ENCODE measurements at places on chromosomes 7 and 10.

GRCh38 chr7:149180722-149181449 is 14.5 kb upstream of the ZNF282 start:
- no peak for DNase-seq

GRCh38 chr10:33760056-33760943 is 425.8 kb upstream of the NRP1 start:
- no peak for DNase-seq

- DNase-seq, result no peak
These were observed 231.3 kb upstream of the CELF2 start for GRCh38 chr10:10786109-10787090.

- DNase-seq, result no peak
These were observed 15.2 kb upstream of the GJC3 start for GRCh38 chr7:99944497-99945070.

- no peak for DNase-seq
These were observed 7.0 kb downstream of the NAT16 start for GRCh38 chr7:101172854-101173751.

DNA sequence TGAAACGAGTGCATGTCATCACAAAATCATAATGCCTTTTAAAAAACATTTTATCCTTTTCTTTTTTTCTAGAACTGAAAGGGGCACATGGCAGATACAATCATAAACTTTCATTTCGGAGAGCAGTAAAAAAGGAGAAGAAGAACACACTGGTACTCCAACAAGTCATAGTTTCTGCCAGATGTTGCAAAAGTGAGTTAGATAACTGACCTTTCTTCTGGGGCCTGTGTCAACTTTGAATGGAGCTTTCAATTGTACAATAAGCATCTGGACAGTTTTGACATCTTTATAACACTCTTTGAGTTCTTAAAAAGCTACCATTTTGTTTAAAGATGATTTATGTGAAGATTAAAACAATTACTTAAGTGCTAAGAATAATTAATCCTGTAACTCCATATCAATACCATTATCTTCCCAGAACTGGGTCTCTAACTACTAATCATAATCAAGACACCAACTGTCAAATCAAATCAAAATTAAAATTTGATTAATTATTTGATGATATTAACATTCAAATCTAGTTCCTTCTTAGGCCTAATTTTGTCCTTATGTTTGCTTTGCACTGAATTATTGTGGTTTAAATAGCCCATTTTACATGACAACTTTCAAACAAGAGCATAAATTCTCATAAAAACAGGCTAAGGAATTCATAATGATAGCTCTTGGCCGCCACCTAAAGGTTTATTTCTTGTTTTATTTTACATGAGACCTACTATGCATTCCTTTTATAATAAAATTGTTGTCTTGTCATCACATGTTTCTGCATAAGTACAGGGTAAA is 19.5 kb upstream of the ITGB8 start:
- no peak for DNase-seq

GRCh38 chr7:2037301-2037807 is 195.4 kb downstream of the MAD1L1 start:
- peak; percentile 45 for DNase-seq

- DNase-seq, result no peak
These were observed 138.1 kb upstream of the CDCA7L start for GRCh38 chr7:22083704-22084240.

Data from activated CD8-positive, alpha-beta memory T cell treated with anti-CD3 and anti-CD28 coated beads for 1 hour (primary cell).